ENCODE measurements at places on chromosomes 13 and 19.
A peak's percentile ranks its signal among the peaks of the same experiment; 100 is the strongest.

DNA sequence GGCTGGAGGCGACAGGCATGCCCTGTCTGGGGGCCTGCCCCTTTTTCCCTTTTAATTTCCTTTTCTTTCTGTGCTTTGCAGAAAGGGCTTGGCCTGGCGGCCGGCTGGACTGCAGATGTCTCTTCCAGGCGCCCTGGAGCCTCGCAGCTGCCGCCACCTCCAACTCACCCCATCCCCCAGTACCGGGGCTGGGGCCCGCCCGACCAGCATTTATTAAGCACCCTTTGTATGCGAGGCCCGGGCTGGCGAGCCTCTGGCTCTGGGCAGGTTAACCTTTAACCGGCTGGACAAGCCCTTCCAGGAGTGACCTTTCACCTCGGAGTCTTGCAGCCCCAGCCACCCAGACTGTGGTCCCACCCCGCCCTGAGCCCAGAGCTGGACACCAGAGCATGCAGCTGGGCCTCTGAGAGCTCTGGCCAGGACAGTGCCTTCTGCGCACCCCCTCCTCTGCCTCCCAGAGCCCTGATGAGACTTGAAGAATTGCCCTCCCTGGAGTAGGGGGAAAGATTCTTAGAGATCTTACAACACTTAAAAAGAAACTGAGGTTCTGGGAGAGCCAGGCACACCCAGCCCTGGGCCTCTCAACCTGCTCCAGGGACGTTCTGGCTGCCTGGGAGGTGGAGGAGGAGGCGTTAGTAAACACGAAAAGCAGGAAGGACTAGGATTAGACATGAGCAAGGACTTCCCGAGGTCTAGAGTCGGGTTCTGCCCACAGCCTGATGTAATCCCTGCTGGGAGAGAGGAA is 1.1 kb upstream of the NR2F6 start:
- DNase-seq: peak; percentile 51

DNA sequence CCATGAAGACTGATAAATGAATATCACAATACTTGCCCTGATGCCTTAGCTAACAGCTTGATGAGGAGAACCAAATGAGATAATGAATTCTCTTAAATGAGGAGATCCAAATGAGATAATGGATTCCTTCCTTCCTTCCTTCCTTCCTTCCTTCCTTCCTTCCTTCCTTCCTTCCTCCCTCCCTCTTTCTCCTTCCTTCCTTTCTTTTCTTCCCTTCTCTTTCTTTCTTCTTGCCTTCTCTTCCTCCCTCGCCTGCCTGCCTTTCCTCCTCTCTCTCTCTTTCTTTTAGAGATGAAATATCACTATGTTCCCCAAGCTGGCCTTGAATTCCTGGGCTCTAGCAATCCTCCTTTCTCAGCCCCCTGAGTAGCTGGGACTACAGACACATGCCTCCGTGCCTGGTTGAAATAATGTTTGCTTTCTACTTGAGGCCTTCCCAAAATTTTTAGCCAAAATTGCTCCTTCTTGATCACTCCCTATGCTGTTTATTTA is 4.0 kb upstream of the SLAIN1 start:
- DNase-seq: no peak

GRCh38 chr13:113205428-113205931 is 3.0 kb downstream of the PCID2 start:
- DNase-seq: no peak

GRCh38 chr13:66139701-66140100 is 1090.4 kb downstream of the PCDH9 start:
- no peak for DNase-seq

DNA sequence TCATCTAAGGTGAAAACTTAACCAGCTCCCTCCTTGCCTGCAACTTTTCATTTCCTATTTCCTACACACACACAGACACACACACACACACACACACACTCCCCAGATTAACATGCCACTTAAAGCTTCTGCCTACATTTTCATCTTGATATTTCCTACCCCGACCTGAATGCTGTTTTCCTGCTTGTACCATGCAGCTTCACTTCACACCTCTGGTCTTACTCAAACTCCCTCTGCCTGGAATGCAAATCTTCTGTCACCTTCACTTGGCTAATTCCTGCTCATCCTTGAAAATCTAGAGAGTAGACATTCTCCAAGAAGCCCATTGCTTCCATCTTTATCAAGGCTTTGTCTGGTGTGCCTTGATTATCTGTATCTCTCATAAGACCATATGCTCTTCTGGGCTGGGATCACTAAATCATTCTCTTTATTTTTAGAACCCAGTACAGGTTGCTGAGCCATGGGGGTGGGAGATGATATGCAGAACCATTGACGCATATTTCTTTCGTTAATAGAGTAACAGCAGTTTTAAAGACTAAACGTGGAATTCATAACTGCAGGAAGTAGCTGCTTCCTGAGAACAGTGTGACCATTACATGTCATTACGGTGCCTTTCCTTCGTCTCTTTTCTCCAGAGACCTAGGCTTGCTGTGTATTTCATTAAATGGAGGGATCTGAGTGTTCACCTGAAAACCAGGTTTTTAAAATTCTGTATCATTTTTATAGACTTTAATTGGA is 37.7 kb downstream of the CNMD start:
- no peak for DNase-seq

GRCh38 chr19:4371247-4372164 is 28.1 kb downstream of the MPND start:
- DNase-seq: no peak

DNA sequence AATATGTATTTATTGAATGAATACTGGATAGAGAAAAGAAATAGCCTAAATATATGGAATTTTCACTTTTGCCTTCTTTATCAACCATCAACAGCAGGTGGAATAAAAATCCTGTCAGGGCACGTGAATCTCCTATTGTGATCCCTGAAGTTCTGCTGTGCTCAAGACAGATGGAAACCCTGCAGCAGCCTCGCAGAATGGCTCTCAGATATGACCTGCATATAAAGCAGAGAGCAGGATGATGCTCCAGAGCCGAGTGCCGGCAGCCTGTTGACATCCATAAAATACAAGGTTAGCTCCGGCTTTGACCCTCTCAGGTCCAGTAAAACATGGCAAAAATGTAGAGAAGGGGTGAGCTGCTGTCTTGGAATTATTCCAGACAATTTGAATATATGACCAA is 659.3 kb downstream of the DIAPH3 start:
- no peak for DNase-seq

DNA sequence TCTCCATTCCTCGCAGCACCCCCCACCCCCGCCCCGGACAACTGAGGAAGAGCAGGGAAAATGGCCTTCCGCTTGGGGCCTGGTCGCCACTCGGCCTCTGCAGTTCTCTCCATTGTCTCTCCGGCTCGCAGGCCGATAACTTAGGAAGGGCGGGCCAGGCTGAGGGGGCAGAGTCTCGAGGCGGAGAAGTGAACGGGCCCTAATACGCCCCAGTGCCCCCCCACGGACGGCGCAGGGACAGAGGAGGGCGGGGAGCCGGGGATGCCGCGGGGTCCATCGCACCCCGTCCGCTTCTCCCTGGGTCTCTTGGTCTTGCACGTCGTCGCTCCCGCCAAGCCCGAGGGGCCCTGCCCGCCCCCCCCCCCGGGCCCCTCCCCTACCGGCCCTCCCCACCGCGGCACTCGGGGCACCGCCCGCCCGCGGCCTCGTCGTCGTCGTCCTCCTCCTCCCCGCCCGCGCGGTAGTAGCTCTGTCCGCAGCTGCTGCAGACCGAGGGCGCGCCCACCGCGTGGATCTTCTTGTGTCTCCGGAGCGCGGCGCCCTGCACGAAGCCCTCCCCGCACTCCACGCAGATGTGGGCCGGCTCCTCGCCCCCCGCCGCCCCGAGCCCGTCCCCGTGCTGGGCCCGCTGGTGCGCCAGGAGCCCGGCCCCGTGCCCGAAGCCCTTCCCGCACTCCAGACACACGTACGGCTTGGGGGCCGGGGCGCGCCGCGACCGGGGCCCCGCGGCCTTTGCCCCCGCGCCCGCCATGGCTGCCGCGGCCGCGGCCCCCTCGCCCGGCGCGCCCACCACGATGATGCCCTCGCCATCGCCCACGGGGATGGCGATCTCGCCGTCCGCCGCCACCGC is 33.2 kb downstream of the ZNF787 start:
- no peak for DNase-seq

DNA sequence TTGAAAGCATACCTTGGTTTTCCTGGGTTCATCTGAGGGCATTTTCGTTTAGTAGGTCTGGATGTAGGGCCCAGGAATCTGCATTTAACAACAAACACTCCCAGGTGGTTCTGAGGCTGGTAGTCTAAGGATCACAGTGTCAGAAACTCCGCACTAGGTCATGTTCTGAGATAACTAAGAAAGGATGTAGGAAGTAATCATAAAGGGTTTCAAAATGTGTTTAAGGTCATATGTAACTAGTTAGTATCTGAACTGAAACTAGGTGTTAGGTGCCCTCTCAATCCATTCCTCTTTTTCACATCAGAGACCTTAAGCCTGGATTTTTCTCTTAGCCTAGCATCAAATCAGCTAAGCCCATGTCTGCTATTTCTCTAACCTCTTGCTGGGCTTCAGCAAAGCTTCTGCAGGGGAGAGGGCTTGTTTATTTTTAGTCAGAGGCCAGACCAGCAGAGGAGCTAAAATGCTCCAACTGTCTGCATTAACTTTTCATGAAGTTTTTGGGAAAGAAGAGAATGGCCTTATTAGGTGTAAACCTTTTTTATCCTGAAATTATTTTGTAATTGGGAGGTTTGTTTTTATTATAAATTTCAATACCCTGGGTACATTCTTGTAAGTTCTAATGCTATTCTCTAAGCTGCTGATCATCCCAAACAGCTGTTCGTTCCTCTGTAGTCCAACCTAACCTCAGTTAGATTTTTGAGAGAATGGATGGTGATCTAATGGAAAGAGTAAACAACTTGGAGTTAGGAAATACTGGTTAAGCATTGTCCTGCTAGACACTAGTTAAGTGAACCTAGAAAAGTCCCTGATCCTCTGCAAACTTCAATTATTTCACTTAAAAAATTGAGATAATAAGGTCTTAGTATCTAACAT is 262.8 kb upstream of the RFC3 start:
- DNase-seq: no peak

- no peak for DNase-seq
These were observed 893.0 kb downstream of the UQCRFS1 start for GRCh38 chr19:28319918-28320317.

DNA sequence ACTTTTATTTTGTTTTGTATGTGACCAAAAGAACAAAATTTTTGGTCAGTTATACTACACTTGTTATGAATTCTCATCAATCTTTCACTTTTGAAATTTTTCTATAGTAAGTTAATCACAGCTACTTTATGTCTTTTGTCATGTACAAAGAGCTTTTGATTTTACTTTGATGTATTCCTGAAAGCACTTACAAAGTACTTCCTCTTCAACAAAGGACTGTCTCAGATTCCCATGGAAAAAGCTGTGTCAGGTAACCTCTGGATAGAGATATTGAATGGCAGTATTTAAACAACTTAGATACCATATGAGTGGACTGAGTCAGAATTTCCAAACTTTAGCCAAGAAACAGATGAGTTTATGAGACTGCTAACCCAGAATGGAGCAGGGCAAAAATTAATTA is 689.3 kb upstream of the ATXN8OS start:
- no peak for DNase-seq

- no peak for DNase-seq
These were observed 91.4 kb upstream of the SLC10A2 start for GRCh38 chr13:103157434-103158145.

- DNase-seq: no peak
These were observed 12.2 kb downstream of the EDDM13 start for GRCh38 chr19:56284746-56285145.

GRCh38 chr19:4649392-4650047 is 10.2 kb downstream of the TNFAIP8L1 start:
- no peak for DNase-seq

DNA sequence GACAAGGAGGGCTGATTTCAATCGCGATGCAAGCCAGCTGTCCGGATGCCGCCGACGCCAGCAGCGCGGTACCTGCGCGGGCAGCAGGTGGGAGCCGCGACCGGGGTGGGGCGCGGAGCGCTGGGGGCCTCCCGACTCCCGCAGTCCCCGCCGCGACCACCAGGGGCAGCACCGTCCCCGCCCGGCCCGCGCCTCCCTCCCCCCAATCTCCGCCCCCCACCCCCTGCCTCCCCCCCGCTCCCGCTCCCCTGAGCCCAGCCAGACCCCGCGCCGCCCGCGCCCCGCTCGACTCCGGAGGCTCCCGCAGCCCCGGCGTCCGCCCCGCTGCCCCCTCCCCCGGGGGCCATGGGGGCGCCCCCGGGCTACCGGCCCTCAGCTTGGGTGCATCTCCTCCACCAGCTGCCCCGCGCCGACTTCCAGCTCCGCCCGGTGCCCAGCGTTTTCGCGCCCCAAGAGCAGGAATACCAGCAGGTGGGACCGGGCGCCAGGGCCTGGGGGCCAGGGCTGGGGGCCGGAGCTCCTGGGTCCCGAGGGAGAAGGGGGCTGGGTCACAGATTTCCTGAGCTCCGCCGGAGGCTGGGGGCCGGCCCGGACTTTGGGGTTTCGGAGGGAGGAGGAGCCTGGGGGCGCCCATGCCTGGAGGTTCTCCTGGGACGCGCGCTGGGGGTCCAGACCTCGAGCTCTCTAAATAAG is at the start of gene TTYH1:
Gene TTYH1 (plus strand): TSS at position 257 of the 693 bp plus-strand sequence. CDS start 89 bp downstream, at position 346.
- DNase-seq: peak; percentile 54

GRCh38 chr19:16325641-16326400 is 1.2 kb downstream of the KLF2 start:
- no peak for DNase-seq

GRCh38 chr19:17749912-17750317 is 1.4 kb upstream of the FCHO1 start:
- DNase-seq: no peak

GRCh38 chr19:5665781-5666513 is 14.4 kb downstream of the MICOS13 start:
- no peak for DNase-seq

DNA sequence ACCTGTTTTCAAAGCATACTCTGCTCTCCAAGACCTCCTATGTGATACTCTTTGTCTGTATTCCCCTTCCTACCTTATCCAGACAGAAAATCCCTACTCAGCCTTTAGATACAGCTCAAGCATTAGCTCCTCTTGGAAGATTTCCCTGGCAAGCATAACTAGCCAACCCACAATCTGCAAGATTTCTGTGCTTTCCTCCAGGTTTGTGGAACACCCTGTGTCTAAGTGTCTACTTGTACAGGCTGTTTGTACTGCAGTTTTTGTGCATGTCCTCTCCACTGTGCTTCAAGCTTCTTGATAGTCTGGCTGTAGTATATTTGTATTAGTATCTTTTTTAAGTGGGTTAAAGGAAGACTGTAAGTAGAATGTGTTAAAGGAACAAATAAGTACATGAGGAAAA is 203.7 kb downstream of the RFC3 start:
- DNase-seq: no peak

- DNase-seq: no peak
These were observed 8.5 kb downstream of the CARD8 start for GRCh38 chr19:48247212-48247611.

DNA sequence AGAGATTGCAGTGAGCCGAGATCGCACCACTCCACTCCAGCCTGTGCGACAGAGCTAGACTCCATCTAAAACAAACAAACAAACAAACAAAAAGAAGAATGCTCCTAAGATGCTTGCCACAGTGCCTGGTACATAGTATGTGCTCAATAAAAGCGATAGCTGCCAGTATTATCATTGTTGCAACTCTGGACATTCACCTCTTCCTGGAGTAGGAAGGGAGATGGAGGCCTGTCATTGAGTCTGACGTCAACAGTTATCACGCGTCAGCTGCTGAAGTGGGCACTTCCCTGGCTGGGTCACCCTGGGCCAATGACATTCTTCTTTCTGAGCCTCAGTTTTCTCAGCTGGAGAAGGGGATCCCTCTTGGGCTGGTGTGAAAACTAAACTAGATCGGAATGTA is 4.2 kb upstream of the PLAUR start:
- DNase-seq: no peak

All from substantia nigra (tissue), 51 donors.